HepG2 (cell line): ENCODE measurements at places on chromosomes 4 and X.
A peak's percentile ranks its signal among the peaks of the same experiment; 100 is the strongest.

GRCh38 chrX:36218801-36219200 is 299.3 kb downstream of the CFAP47 start:
- no peak for DNase-seq

DNA sequence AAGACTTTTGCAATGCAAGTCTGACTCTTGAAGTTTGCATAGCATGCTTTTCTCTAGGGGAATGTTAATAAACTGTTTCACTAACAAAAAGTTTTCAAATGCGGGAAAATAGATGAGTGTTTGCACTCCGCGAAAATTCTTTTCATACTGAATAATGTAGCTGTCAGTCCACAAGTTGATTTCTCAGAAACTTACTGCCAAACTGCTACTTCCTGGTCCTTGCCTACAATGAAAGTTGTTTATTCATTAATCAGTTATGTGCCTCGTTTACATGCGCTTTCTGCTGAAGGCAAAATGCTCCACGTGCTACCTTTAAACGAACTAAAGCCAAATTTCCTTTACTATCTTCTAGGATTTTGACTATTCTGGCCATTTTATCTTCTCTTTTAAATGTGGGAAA is 166.2 kb downstream of the MAGEB17 start:
- DNase-seq: no peak

- no peak for DNase-seq
Observed at GRCh38 chr4:91684955-91685354, 618.8 kb upstream of the GRID2 start.

DNA sequence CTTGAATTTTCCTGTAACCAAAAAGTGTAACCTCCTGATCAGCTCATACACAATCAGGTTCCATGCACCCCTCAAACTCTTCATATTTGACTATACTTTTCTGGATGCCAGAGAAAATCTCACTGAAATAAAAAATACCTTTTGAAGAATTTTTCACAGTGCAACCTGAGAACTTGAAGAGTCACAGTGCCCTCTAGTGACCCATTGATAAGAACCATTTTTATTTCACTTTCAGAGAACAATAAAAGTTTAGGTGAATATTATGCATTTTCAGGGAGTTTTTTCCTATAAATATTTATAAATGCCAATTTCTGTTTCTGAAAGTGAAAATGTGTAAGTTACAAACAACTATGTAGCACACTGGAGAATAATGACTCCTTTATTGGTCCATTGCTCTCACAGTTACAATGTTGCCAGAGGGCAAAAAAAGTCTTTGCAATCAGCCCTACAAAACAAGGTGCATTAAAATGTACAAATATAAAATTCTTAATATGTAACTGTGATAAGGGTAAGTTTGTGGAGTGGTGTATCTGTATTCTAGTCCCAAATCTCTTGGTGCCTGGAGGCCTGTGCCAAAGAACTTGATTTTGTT is 153.6 kb upstream of the INTU start:
- peak; percentile 5 for DNase-seq

- no peak for DNase-seq
Observed at GRCh38 chrX:43976205-43976604, 3.0 kb upstream of the NDP start.

DNA sequence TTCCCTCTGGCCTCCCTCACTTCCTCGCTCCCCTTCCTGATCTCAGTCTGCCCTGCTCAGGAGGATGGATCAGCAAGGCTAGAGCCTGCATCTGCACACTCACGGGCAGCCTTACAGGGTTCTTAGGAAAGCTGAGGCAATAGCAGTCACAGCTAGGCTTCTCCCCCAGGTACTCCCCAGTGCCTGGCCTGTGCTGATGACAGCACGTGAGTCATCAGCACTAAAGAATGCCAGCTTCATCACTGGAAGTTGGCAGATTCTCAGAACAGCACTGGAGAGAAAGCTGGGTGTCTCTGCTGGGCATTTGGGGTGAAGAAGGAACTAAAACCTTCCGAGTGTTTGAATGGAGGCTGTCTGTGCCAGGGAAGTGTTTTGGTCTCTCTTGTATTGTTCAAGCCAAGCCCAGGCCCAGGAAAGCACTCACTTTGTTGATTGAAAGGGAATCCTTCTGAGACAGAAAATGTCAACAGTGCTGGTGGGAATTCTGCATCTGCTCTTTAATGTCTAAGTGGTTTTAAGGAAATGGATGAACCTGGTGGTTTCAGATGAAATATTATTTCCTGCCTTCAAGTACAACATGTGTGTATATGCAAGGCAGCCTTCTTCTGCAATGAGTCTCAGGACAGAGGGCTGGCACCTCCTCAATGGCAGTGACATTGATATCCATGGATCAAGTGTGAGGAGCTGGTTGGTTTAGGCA is 73.0 kb upstream of the SCOC start:
- DNase-seq: no peak

GRCh38 chr4:151939670-151940069 is 178.9 kb upstream of the GATB start:
- DNase-seq: no peak

DNA sequence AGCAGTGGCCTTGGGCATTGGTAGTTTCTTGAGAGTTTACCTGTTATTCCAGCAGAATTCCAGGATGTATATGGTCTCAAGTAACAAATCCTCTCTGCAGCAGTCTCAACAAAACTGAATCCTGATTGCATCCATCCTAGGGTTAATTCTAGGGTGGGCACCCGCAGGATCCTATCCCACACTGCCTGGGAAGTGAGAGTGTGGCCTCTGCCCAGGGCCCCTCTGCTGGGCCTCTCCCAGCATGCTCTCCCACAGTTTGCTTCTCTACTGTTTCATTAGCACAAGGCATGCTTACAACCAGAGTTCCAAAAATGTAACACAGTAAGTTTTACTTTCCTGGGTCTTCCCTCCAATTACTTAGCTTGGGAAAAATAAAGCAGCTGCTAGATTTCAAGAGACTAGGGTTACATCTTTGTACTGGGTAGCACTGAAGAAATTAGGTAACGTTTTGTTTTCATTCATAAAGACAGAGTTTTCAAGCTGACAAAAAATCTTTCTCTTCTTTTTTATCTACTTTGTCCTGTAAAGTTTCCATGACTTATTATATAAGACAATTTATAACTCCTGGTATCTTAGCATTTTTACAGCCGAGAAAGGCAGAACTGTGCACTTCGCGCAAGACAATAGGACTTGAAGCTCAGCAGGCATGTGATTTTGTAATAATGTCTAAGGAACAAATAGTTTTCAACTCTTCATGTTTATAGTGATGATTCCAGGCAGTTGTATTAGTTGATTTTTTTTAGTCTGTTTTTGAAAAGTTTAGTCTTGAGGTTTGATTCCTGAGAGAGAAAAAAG is 131.2 kb upstream of the PCDH18 start:
- no peak for DNase-seq

GRCh38 chr4:7820031-7820818 is 119.4 kb downstream of the AFAP1 start:
- no peak for DNase-seq

GRCh38 chr4:72302981-72303704 is 265.9 kb downstream of the ADAMTS3 start:
- DNase-seq: peak; percentile 34

DNA sequence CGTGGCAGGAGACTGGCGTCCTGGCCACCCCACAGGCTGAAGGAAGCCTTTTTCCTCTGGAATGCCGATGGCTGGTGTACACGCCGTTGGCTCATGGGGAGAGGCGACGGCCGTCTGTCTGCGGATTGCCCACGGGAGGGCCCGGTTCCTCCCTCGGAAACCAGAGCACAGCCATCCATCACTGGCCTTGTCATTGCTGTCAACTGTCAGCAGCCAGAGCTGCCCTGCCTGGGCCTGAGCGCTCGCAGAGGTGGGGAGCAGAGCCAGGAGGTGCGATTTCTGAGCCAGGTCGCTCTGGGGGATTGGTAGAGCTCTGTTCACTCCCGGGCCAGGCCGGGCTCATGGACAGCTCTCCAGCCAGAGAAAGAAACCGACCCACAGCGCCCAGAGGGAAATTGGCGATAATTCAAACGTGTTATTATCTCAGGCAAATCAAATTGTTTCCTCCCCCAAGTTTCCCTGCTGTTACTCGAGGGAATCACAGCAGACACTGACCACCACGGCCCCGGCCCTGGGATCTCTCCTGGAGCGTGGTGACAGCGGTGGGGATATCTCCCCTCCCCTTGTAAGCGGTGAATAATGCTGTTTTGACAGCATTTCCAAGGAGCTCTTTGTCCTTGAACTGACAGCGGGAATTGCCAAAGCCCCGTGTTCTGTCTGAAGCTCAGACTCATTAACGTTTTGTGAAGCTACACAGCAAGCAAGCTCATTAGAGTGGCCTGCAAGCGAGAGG is 220.9 kb upstream of the PSAPL1 start:
- DNase-seq: no peak

- no peak for DNase-seq
Observed at GRCh38 chr4:30386266-30386895, 333.8 kb upstream of the PCDH7 start.

DNA sequence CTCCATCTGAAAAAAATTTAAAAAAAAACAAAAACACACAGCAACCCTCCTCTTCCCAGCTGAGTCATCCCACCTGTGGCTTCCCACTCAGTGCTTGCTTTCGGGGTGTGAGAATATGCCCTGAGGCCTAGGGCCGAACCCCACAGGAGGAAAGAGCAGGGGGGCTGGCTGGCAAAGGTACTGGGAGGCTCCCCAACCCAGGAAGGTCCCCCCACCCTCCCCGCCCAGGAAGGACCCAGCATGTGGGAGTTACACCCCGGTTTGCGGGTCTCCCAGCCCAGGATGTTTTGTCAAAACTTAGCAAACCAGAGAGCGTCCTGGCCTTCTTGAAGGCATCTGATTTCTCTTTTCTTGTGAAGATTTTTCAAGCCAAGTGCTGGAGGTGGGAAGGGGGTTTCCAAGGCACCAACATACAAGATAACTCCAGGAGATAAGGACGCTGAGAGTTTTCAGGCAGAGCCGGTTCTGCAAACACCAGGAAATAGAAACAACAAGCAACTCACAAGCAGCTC is 25.7 kb upstream of the CSF2RA start:
- DNase-seq: no peak

DNA sequence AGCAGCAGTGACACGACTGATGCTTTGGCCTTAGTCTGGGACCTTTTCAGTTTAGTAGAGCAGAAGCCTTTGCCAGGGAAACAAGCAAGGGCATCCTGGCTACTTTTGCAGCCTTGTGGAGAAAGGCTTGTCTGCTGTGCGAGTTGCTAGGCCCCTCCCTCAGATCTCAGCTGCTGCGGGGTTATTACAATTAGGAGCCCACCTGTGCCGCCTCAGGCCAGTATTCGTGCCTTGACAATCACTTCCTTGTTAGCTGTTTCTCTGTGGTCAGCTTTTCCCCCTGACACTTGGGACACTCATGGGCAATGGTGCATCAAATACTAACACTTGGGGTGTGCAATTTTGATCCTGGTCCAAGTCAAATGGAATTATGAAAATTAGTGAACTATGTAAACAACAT is 67.9 kb downstream of the SH2D1A start:
- no peak for DNase-seq

DNA sequence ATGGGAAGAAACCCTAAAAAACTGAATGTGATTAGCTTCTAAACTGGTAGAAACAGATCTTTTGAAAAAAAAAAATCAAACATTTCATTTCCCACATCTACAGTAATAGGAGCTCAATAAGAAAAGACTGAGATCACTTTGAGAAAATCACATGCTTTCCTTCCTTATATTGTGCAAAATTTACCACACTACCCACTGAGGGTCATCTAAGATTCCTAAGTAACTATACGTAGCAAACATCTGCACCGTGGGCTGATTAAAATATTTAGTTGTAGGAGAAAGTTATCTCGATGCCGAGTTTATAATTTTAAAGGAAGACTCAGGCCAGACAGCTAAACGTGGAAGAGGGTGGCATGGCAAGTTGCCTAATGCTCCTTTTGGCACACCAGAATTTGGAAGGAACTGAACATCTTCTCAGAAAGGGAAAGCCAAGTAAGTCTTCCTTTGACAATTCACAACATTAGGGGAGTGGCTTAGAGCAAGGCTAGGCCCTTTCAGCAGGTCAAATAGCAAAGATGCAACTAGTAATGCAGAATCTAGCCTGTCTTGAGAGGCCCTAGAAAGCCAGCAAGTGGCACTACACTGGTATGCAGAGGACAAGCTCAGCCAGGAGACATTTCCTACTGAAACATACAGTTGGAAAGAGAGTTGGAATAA is 128.0 kb downstream of the TMA16 start:
- no peak for DNase-seq

GRCh38 chrX:129980540-129981199 is 1.8 kb upstream of the BCORL1 start:
- DNase-seq: peak; percentile 25
